Umbilical cord (tissue), 2 donors: ENCODE measurements at places on chromosomes 12 and 14.

GRCh38 chr12:43290836-43291235, 261.2 kb downstream of the ADAMTS20 start:
- DNase-seq: no peak

GRCh38 chr14:31205681-31206535, 1.7 kb downstream of the HECTD1 start:
- DNase-seq: peak; percentile 49

GRCh38 chr14:90573385-90574105, 176.7 kb downstream of the CALM1 start:
- no peak for DNase-seq

DNA sequence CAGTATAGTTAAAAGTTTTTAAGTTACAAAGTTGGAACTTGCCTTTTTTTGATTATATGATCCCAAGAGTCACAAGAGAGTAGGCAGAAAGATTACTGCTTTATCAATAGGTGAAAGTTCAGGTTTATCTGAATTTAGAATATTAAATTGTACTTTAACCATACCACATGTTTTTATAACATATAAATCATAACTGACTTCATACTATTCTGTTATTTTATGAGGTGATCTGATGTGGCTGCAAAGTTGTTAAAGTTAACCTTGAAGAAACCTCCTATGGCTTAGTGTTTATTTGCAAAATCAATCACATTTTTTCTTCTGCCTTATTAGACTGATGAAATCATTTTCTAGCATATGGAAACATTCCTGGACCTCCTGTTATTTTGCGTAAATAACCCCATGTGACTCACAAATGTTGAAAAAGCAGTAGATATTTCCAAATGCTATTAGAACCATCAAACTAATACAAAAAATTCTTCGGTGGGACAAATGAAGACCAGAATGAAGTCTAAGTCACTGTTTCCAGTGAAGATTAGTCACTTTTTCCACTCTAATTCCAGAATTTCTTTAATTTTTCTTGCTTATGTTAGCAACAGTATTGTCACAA, 132.1 kb downstream of the RAD51B start:
- no peak for DNase-seq

- peak; percentile 3 for DNase-seq
Observed at GRCh38 chr14:70934502-70935134, 27.4 kb downstream of the PCNX1 start.
